ENCODE measurements at places on chromosomes 7 and 10.

DNA sequence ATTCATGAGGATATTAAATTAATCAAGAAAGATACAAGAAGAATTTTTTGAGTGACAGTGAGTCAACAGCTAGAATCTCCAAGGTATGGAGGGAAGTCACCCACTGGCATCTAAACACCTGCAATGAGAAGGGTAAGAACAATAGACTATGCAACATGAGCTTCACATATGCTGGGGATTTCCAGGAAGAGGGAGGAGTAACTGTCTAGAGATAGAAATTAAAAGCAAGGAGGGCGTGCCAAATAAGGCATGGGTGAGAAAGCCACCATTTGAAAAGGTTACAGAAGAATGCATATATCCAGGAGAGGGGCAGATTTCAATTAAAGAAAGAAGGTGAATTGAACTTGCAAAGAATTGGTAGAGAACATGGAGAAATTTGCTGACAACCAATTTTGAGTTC, 365.7 kb downstream of the GPR37 start:
- no peak for DNase-seq

DNA sequence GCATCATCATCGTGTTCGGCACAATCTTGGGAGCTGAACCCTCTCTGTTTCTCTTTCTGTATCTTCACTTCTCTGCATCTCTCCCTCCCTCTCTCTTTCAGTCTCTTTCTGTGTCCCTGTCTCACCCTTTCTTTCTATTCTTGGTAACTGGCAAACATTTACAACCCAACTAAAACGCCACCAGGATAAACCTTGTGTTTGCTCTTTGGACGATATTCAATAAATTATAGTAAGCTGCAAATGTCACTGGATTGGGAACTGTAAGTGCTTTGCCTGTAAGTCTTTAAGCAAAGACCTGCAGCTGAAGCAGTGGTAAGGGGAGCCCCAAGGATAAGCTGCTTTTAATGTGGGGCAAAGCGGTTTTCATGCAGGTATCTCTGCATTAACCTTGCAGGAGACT, 558.0 kb upstream of the MKI67 start:
- DNase-seq = no peak

GRCh38 chr7:81433692-81434331, 336.0 kb downstream of the HGF start:
- no peak for DNase-seq

DNA sequence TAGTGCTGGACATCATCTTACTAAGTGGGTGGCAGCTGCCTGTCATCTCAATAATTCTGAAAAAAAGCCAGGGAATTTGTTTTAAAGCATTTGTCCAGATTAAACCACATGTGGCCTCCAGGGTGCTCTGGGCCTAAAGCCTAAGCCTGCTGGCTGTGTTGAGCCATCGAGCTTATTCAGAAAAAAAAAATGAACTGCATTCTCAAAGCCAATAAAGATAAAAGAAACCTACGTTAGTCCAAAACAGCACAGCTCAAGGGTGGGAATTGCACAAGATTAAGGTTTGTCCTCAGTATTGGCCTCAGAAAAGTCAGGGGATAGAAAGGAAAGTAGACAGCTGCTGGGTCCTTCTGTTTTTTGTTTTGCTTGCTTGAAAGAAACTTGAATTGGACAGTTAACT, 22.6 kb upstream of the PRTFDC1 start:
- DNase-seq = no peak
